RWPE2 (cell line): ENCODE measurements at places on chromosomes 5 and 9.
A peak's percentile ranks its signal among the peaks of the same experiment; 100 is the strongest.

DNA sequence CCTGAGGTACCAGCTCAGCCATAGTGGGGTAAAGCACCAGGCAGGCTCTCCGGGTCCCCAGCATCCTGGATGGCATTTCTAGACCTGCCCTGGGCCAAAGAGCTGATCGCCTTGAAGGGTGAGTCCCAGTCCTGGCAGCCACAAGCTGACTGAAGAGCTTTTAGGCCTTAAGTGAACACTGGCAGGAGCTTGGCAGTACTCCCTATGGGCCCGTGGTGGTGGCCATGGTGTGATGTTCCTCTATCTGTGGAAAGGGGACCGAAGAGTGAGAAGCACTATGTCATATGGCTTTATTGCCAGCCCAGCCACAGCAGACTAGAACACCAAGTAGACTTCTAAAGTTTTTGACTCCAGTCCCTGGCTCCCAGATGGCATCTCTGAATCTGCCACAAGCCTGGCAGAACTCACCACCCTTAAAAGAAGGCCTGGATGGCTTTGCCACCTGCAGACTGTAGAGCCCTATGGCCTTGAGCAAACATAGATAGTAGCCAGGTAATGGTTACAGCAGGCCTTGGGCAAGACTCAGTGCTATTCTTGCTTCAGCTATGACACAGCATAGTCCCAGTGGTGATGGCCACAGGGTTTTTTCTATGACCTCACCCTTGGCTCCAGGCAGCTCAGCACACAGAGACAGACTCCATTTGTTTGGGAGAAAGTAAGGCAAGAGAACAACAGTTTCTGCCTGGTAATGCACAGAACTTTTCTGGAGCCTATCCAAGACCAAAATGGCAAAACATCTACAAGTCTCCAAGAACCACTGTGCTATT lies 801.5 kb upstream of the DMAC1 start:
- no peaks in the 10 kb centered on the region for H3K27me3 ChIP-seq
- H3K36me3 ChIP-seq: no peaks in the 10 kb centered on the region
- no peak overlapping the region for H3K4me3 ChIP-seq
- DNase-seq: no peak

GRCh38 chr9:109418827-109419226 lies 79.3 kb downstream of the PTPN3 start:
- H3K27me3 ChIP-seq: no peaks in the 10 kb centered on the region
- DNase-seq: no peak
- H3K4me3 ChIP-seq: no peak overlapping the region
- H3K36me3 ChIP-seq: peaks cover 71% of the 10 kb centered on the region
- no peak overlapping the region for H3K27ac ChIP-seq
- H3K4me1 ChIP-seq: no peaks in the 10 kb centered on the region

DNA sequence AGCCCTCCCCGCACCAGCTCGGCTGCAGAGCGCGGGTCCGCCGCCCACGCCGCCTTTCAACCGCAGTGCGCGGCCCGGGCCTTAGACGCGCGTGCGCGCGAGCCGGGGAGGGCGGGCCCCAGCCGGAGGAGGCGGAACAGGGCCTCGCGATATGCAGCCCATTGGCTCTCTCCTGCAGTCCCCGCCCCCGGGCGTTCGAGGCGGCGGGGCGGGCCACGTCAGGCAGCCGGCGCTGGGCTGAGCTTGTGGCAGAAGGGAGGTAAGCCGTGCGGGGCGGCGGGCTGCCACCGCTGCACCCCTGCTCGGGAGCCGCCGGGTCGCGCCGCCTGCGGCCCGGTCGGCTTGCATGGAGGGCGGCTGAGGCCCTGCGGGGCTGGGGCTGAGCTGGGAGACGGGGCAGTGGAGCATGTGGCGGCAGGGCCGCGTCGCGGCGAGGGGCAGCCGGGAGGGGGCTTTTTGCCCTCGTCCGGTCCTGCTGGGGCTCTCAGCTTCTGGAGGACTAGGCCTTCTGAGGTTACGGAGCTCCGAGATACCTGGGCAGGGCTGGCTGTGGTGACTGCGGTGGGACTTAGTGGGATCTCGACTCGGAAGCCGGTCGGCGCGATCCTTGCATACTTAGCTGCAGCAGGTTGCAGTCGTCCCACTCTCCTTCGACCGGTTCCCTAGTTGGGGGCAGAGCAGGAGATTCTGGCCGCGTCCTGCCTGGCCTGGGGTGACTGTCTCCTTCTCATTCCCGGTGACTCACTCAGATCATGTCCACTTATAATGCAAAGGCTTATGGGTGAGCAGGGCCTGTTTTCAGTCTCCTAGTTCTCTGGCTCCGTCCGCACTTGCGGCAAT lies at the start of gene FOCAD:
FOCAD (plus strand) TSS at position 225 of the 840 bp plus-strand sequence. CDS start 31,095 bp downstream, outside the sequence.
- H3K4me1 ChIP-seq: peaks cover 20% of the 10 kb centered on the region
- peaks cover 11% of the 10 kb centered on the region for H3K36me3 ChIP-seq
- H3K27ac ChIP-seq: peak within 1 kb of the TSS; percentile 83

DNA sequence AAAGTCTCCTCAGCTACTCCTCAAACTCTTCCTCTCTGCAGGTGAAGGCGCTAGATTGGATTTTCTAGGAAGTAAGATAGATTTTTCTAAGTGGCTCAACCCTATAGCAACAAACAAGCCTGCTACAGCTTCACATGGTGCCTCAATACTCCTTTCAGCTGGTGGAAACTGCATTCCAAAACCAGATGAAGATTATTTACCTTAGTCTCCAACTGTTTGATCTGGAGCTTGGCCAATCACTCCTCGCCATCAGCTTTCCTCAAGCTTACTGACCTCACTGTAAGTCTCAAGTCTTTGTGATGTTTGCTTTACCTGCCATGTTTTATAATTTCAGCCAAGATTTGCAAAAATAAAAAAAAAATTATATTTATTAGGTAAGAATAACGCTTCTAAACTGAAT lies 622.4 kb downstream of the CHSY3 start:
- H3K27ac ChIP-seq: peak overlapping the region; percentile 1
- no peaks in the 10 kb centered on the region for H3K36me3 ChIP-seq
- no peaks in the 10 kb centered on the region for H3K27me3 ChIP-seq
- H3K4me1 ChIP-seq: peaks cover 42% of the 10 kb centered on the region
- no peak for DNase-seq

- H3K4me1 ChIP-seq: no peaks in the 10 kb centered on the region
- no peak overlapping the region for H3K4me3 ChIP-seq
- DNase-seq: no peak
- H3K27ac ChIP-seq: no peak overlapping the region
- no peaks in the 10 kb centered on the region for H3K36me3 ChIP-seq
These were observed 194.6 kb downstream of the OLFM1 start for GRCh38 chr9:135281791-135282737.
